SK-N-SH (cell line): ENCODE measurements at places on chromosomes 12 and 14.

- DNase-seq: no peak
Measured at GRCh38 chr14:42626986-42627385, 1020.3 kb downstream of the LRFN5 start.

- no peak for DNase-seq
Measured at GRCh38 chr12:7609495-7609894, 56.2 kb downstream of the APOBEC1 start.

- no peak for DNase-seq
Measured at GRCh38 chr12:124020514-124020949, 47.5 kb downstream of the ZNF664 start.

DNA sequence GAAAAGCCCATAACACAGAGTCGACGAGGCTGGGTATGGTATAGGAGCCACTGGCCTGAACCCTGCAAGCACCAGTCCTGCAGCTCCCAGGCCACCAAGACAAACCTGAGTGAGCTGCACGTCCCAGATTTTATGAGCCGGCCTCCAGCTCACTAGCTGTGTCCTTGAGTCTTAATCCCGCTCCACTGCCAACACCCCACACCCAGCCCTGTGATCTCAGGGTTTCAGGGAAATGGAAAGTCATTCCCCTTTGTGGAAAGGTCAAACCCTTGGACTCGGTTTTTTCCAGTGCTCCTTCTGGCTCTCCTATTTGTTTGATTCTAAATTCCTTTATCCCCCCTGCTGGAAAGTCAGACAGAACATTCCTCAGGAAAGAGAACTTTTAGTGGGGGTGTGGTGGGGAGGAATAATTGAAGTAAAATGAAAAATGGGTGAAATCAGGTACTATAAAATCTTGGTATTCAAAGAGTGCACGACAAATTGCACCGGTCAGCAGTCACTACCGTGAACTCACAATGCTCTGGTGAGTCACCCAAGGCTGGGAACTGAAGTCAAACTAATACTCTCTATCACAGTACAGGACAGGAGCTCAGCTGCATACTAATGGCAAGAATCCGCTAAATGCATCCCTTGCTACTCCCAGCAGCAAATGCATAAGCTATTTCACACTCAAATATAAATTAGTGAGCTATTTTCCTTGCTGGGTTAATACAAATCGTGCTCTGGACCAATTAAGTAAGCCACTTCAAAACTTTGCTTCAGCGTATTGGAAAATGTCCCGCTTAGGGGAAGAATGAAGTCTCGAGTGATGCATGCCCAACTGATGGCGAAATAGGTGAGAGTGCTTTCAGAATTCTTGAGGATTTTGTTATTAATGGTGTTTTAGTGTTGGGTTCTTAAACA is 9.0 kb downstream of the PITPNM2 start:
- no peak for DNase-seq

DNA sequence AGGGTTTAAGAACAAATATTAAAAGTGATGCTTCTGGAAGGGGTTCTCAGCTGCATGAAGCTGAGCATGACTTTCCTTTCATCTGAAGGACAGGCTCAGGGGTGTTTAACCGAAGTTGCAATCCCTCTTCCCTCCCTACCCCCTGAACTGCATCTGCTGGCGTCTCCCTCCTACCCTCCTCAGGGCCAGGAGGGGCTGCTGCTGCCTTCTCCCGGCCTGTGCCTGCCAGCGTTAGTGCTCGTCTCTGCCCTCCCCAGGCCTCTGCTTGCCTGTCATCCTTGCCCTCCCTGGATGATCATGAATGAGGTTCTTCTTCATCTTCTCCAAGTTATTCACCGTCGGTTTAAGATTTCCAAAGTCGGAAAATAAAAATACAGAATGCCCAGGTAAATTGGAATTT is 12.2 kb downstream of the SMOC1 start:
- DNase-seq: no peak

GRCh38 chr14:69289811-69290520 is 30.0 kb downstream of the GALNT16 start:
- DNase-seq: no peak

- DNase-seq: no peak
Measured at GRCh38 chr14:93772263-93772662, 16.0 kb downstream of the PRIMA1 start.

- peak; percentile 89 for DNase-seq
Measured at GRCh38 chr12:99984271-99985128, at the start of gene ANKS1B. Gene ANKS1B, minus strand, starts transcription at chr12:99984936. Its CDS starts 699 bp downstream, at chr12:99984237.

DNA sequence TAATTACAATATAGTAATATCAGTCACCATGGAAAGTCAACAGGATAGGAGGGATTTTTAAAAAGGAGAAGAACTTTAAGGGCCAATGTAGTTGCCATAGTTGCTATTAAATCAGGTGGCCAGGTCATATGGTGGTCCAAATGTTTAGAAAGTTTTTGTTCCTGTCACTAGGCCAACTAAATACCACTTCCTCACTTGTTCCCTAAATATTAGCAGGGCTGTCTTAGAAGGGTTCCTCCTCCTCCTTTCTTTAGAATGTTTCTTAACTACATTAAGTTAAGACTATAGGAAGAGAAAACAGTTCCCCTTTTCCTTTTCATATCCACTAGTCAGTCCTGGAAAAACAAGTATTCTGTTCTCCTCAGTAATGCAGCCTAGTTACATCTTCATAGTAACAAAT is 50.3 kb downstream of the MON2 start:
- no peak for DNase-seq

DNA sequence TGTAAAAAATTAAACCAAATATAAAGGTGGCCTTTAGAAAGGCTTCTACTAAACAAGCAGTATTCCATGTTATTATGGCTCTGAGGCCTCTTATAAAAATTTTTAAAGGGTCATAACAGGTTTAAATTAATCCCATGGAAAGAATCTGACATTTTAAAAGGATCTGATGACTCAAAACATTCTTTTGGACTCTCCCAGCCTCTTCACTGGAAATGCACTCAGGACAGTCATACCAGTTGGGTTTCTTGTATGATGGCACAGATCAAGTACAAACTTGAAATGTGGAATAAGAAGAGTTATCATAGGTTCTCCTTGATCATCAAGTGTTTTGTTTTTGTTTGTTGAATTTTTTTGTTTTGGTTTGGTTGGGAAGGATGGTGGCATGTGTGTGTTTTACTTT is 50.8 kb downstream of the PPP2R5E start:
- DNase-seq: no peak

DNA sequence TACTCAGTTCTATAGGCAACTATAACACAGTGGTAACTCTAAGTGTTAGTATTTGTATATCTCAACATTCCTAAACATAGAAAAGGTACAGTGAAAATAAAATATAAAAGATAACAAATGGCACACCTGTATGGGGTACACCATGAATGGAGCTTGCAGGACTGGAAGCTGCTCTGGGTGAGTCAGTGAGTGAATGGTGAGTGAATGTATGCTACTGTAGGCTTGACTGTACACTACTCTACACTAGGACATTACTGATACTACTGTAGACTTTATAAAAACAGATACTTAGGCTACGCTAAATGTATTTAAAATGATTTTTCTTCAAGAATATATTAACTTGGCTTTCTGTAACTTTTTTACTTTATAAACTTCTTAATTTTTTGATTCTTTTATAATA is 25.5 kb downstream of the TEAD4 start:
- DNase-seq: no peak

DNA sequence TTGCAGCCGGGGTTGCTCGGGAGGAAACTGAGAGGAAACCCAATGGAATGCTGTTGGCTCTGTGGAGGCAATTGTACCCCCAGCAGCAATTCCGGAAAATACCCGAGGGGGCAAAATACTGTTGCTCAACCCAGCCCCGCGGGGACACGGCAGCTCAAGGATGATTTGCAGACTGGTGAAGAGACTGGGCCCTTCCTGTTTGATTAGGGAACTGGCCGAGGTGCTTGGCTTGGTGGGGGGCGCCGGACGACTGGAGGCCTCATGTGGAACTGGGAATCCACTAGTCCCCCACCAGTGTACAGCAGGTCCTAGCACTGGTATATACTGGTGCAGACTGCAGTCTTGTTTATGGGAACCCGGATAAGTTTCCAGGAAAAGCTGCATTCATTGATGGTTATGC is 10.3 kb upstream of the RNASE12 start:
- no peak for DNase-seq

- peak; percentile 27 for DNase-seq
Measured at GRCh38 chr12:42447371-42447786, 121.4 kb downstream of the PPHLN1 start.

DNA sequence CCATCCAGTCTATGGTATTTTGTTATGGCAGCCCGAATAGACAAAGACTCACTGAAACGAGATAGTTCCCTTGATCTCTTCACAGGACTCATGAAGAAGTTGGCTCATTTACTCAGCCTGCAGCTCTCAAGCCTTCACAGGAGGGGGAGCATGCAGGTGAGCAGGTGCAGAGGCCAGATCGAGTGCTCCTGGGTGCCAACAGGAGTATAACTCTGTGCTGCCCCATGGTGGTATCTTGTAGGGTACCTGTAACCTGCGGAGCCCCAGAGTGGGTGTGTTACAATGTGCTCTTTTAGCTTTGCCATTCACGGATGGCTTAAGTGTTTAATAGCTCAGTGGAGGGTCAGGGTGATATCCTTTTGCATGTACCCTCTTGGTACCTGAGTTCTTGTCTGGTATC is 159.5 kb downstream of the METTL25 start:
- DNase-seq: no peak

DNA sequence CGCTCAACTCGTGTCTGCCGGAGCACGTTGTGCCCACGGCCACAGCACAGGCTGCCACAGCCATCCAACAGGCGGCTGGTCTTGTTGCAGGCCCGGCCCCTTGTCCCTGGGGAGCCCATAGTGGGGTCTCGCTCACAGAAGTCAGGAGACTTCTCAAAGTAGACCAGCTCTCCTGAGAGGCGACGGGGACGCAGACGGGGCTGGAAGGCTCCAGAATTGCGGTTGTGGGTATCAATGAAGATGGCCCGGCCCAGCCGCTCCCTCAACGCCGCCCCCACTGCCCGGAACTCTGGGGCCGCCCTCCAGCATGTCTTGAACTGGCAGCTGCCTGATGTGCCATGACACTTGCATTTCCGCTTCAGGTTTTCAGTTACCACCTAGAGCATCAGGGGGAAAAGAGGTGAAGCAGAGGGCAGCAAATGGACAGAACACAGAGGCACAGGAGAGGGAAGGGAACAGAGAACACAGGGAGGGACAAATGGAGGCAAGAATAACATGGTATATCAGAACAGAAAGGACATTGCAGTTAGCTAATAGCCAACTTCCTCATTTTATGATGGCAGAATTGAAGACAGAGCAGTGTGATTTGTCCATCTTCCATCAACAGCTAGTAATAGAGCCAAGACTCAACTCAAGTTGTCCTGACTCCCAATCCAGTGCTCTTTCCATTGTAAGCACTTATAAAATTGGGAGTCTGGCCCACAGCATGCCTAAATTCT is 5.2 kb downstream of the WNT10B start:
- no peak for DNase-seq

DNA sequence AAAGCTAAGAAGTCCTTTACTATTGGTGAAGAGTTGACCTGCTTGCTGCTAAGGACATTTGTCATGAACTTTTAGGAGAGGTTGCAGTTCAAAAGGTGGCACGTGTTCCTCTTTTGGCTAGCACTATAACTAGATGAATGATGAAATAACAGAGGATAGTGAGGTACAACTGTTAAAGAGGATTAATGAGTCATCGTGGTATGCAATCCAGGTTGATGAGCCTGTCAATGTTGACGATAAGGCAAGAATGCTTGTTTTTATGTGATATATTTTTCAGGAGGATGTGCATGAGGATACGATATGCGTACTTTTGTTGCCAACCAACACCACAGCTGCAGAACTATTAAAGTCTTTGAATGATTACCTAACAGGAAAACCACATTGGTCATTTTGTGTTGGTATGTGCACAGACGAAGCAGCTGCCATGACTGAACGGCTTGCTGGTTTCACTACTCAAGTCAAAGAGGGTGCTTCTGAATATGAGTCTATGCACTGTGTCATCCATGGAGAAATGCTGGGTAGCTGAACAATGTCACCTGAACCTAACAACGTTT is 10.6 kb downstream of the CEP128 start:
- DNase-seq: no peak

- no peak for DNase-seq
Measured at GRCh38 chr12:615620-616019, 47.6 kb downstream of the NINJ2 start.

GRCh38 chr12:86712425-86712843 is 456.2 kb upstream of the MGAT4C start:
- DNase-seq: no peak
